ENCODE measurements at places on chromosomes 4 and X.
A peak's percentile ranks its signal among the peaks of the same experiment; 100 is the strongest.

DNA sequence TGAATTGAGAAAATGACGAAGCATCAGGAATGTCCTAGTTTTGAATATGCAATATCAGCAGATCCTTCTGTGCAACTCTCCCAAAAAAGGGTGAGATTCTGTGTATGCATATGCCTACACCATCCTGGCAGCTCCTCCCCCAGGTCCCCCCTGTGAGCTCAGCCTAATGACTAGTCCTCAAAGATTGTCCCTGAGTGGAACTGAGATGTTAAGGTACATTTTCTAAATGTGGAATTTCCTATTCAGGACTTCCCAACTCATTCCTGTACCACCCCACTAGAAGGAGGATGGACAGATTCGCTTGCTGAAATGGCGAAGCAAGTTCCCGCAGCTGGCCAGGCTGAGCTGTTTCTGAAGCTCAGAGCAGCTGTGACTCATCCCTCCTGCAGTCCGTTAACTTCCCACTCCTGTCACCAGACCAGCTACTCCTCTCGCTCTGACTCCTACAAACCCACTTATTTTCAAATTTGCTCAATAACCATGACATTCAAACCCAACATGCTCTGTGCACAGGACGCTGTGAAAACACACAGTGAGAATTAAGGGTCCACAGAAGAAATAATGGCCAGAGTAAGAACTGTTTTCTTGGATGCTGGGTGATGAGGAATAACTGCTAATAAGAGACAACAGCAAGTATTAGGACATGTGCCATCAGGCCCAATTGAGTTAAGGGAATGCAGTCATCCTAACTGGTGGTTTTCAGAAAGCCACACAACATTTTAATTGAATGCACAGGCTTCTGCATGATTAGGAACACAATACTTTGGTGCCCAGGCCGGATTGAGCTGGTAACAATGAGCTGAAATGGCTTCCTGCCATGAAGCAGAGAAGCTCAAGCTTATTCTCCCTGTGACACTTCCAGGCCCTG lies 40.0 kb upstream of the IRF2 start:
- no peaks in the 10 kb centered on the region for H3K36me3 ChIP-seq
- H3K4me1 ChIP-seq, result peaks cover 4% of the 10 kb centered on the region
- no peaks in the 10 kb centered on the region for H3K27me3 ChIP-seq
- no peak overlapping the region for H3K27ac ChIP-seq
- no peak overlapping the region for H3K4me3 ChIP-seq
- DNase-seq, result peak; percentile 37

DNA sequence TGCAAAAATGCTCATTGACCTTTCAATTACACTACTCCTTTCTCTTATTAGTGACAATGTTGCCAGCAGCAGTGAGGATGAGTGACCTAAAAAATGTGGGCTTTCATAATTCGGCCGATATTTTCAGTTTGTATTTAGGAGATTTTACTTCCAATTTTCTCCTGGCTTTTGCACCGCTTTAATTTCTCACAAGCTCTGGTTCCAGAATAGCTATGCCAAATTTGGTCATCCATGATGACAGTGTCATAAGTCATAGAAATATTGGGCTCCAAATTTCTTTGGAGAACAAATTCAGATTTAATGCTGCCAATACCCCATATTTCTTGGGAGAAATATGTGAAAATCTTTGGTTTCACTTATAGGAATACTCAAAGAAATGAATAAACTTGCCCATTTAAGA lies 187.7 kb upstream of the HCCS start:
- H3K4me1 ChIP-seq, result no peaks in the 10 kb centered on the region
- H3K4me3 ChIP-seq, result no peak overlapping the region
- H3K27me3 ChIP-seq, result no peaks in the 10 kb centered on the region
- no peak for DNase-seq

- H3K36me3 ChIP-seq, result no peaks in the 10 kb centered on the region
- H3K27ac ChIP-seq, result no peak overlapping the region
- no peak overlapping the region for H3K4me3 ChIP-seq
- peak; percentile 53 for DNase-seq
These were observed 203.9 kb upstream of the LEF1 start for GRCh38 chr4:108372681-108373080.

DNA sequence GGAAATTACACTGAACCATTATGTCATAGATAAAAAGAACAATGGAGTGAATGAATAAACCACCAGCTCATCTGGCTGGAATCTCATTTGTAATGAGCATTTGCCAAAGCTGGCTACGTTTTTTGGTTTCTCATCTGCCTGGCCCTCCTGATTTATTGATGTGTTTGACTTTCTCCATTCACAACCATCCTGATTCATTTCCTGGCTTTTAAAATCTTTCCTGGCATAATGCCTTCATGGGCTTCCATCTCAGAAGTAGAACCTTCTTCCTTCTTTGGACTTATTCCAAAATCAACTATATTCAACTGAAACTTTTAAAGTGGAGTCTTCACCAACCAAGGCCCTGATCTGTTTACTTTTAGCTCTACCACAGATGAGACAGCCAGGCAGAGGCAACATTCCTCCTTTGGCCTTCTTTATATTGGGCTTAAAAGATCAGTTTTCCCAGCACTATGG lies 36.0 kb upstream of the ARSJ start:
- H3K4me3 ChIP-seq, result no peak overlapping the region
- no peaks in the 10 kb centered on the region for H3K27me3 ChIP-seq
- H3K4me1 ChIP-seq, result no peaks in the 10 kb centered on the region
- H3K27ac ChIP-seq, result no peak overlapping the region

GRCh38 chr4:118589471-118590055 lies 95.6 kb upstream of the METTL14 start:
- H3K27me3 ChIP-seq, result no peaks in the 10 kb centered on the region
- peaks cover 6% of the 10 kb centered on the region for H3K4me1 ChIP-seq
- H3K4me3 ChIP-seq, result no peak overlapping the region
- no peaks in the 10 kb centered on the region for H3K36me3 ChIP-seq
- no peak for DNase-seq

DNA sequence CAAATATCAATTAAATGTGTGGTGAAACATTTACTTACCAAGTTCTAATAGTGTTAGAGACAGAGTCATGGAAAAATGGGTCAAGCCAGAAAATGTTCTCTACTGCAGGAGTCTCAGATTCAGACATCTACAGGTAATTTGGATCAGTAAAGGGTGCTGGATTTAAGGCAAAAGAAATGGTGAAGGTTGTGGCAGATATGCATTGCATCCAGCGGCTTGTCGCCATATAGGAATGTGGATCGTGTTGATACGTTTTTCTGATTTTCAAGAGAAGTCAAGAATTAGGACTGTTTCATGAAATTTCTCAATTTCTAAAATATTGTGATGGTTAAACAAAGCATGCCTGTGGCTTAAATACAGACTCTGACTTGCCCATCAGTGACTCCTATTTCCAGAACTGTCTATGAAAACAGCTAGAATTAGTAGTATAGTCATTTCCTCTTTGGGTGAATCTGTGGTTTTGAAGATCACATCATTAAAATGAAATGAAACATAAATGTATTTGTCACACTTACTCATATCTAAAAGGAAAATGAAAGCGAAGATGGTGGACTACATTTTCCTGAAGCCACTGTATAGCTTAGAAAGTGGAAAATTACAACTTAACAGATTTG lies 110.1 kb upstream of the VEGFC start:
- no peaks in the 10 kb centered on the region for H3K4me1 ChIP-seq
- H3K27ac ChIP-seq, result no peak overlapping the region
- H3K36me3 ChIP-seq, result no peaks in the 10 kb centered on the region
- DNase-seq, result no peak

GRCh38 chr4:168480931-168481611 lies 779 bp upstream of the DDX60L start:
- H3K36me3 ChIP-seq, result no peaks in the 10 kb centered on the region
- H3K27me3 ChIP-seq, result no peaks in the 10 kb centered on the region
- H3K27ac ChIP-seq, result peak overlapping the region; percentile 95
- H3K4me3 ChIP-seq, result peak overlapping the region; percentile 71
- H3K4me1 ChIP-seq, result peaks cover 3% of the 10 kb centered on the region
- DNase-seq, result peak; percentile 28

Measured in natural killer cell (primary cell).